ENCODE measurements at places on chromosomes 13 and 19.
A peak's percentile ranks its signal among the peaks of the same experiment; 100 is the strongest.

GRCh38 chr19:18297308-18297707 is 15.9 kb upstream of the JUND start:
- DNase-seq, result no peak

DNA sequence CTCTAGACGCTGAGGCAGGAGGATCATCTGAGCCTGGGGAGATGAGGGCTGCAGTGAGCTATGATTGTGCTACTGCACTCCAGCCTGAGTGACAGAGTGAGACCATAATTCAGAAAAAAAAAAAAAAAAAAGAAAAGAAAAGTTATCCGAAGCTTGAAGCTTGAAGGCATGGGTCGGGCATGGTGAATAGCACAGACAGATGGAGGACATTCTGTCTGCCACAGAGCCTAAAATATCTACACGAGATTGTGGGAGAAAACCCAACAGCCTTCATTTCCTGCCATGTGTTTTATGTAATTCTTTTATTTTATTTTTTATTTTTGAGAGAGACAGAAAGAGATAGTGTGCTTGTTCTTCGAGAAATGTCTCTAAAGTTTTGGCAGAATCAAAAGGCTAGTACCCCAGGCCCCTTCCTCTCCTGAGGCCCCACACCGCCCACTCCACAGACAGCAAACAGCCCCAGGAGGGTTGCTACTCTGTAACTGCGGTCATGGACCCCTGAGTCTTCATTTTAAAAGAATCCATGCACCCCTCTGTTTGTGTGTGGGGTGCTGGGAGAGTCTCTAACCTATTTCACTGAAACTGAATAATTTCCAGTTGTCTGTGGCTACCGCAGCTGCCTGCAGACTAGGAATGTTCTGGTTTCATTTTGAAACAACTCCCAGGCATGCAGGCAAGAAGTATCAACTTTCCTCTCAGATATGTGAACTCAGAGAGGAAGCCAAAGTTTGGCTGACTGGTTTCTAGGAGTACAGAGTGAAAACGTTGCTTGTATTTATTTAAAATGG is 38.4 kb upstream of the RCBTB2 start:
- DNase-seq, result no peak

GRCh38 chr13:99371956-99372355 is 64.8 kb upstream of the GPR183 start:
- DNase-seq, result peak; percentile 28

- DNase-seq, result no peak
These were observed 39.3 kb downstream of the TM9SF2 start for GRCh38 chr13:99540530-99540929.
